Activated T-cell treated with anti-CD3 and anti-CD28 coated beads for 4 hours (primary cell): ENCODE measurements at places on chromosomes 2 and 18.

DNA sequence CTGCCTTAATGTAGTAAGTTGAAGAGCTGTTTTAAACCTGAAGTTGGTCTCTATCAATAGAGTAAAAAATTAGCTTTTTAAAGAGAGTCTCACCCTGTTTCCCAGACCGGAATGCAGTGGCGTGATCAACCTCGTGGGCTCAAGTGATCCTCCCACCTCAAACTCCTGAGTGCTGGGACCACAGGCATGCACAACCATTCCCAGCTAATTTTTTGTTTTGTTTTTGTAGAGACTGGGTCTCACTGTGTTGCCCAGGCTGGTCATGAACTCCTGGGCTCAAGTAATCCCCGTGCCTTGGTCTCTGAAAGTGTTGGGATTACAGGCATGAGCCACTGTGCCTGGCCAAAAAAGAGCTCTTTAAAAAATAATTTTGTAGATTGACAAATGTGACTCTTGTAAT is 40.3 kb downstream of the CRIM1 start:
- no peak for DNase-seq

DNA sequence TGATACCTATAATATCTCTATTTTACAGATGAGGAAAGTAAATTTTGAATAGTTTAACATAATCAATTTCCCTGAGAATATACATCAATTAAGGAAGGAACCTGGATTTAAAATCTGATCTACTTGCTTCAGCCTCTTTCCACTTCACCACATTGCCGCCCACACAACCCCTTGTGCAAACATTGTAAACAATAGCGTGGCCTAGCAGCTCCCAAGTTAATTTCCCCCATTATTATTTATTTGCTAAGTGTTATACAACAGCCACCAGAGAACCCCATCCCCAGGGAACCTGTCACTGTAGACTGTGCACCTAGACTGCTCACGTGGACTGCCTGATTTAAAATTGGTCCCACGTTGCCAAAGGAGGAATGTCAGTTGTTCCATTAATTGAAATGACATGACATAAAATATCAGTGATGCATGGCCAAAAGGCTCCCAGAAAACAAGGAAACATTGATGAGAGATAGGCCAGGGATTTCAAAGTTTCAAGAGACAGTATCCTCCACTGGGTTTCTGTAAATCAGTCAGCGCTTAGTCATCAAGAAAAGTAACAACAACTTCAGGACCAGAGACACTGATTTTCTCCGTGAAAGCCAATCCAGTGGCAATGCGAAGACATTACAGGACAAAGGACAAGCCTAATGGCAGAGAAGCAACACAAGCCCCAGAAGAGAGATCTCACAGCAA is 41.3 kb downstream of the SCG2 start:
- DNase-seq: no peak

DNA sequence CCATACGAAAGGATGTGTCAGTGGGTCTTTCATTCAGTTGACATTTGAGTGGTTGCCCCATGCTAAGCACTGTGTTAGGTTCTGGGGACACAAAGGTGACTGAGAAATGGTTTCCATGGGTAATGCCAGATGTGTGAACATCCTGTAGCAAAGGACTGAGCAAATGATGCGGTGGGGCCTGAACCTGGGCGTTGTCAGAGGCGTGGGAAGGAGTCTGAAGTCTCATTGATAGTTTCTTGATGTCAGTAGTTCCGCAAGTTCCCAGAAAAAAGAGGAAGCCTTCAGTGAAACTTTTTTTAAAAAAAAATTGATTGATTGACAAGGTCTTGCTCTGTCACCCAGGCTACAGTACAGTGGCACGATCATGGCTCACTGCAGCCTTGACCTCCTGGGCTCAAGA is 56.9 kb downstream of the LIMS1 start:
- no peak for DNase-seq

DNA sequence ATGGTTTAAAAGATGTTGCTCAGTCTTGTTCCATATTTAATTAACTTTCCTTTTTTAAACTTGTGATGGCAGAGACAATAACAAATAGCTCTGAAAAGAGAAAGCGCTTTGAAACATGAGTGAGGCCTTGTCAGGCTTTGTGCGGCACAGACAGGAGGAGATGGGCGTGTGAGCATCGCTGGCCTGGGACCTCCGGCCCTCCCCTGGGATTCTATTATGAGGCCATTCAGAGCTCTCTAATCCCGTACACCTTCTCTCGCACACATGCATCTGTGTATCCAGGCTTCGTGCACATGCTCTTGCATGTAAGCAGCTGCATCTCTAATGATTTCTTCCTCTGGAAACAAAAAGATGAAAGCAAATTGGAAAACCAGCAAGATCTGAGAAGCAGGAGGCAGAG is 313.7 kb downstream of the ZNF521 start:
- no peak for DNase-seq

GRCh38 chr2:142675398-142675797 is 202.1 kb upstream of the KYNU start:
- no peak for DNase-seq

GRCh38 chr2:26745609-26746327 is 18.3 kb upstream of the SLC35F6 start:
- peak; percentile 75 for DNase-seq

DNA sequence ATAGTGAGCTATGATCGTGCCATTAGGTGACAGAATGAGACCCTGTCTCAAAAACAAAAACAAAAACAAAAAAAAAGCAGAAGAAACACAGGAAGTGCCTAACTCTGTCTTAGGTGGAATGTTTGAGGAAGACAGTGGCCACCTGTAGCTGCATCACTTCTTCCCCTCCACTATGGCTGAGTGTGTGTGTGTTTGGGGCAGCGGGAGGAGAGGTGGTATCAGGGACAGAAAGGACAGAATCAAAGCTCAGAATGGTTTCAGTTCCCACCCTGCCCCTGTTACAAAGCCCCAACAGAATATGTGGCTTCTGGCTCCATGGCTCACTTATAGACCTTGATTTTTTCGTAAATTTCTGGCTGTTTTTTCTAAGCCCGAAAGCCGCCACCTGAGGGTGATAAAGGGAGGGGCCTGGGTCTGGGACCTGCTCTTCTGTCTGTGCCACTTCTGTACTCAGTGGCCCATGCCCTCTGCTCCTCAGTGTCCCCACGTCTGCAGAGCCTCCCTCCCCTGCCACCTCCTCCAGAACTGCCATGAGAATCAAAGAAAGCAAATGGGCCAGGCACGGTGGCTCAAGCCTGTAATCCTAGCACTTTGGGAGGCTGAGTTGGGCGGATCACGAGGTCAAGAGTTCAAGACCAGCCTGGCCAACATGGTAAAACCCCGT is 27.4 kb downstream of the SERTAD2 start:
- DNase-seq: no peak

- DNase-seq: no peak
These were observed 822.1 kb downstream of the GALR1 start for GRCh38 chr18:78071776-78072175.

- DNase-seq: no peak
These were observed 14.5 kb upstream of the KIF1A start for GRCh38 chr2:240834377-240834975.

DNA sequence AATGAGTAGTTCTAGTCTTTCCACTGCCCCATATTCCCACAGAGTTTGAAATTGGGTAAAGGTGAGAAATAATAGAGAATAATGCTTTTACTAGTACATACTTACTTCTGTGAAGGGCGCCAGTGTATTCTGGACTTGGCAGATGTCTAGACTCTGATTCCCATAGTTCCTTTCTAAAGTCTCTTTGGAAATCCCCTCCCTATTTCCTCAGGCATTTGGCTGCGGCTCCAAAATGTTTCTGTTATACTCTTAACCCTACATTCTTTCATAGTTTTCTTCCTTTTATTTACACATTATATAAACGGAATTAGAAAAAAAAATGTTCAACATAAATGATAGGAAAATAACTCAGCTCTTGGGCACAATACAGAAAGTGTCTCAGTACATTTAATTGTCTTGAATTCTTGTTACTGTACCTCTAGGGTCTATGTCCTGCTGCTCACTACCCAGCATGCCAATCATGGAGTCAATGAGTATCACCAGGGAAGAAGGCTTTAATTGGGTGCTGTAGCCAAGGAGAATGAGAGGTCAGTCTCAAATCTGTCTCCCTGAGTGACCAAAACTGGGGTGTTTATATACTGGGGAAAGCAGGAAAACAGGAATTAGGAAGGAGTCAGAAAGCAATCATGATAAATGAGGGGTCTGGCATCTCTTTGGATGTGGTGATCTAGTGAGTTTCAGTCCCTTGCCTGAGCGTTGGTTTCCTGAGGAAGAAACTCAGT is 147.8 kb upstream of the MMADHC start:
- DNase-seq: no peak

DNA sequence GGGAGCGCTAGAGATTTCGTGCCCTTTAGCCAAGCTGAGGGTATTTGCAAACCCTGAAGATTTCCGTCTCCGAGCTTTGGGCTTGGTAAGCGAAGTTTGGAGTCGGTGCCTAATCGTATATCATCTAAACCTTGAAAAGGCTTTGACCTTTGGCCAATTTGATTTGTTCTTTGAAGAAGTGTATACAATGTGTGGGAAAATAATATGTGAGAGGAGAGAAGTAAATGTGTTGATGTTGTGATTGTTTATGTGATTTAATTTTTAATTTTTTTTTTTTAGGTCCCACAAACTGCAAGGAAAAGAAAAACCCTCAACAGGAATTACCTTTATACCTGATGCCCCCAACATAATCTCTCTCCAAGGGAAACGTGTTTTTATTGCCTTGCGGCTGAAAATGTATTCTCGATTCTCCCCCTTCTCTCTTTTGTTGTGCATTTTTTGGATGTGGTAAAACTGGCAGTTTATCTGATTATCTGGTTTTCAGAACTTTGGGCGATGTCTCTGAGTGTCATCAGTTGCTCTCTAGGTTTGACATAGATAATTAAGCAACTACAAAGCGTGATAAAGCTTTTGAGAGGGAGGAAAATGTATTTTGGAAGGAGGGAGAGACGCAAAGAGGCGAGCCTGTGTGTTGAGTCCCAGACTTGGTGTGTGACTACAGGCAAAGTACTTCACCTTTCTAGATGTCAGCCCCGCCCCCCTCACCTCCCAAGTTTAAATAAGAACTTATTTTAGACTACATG is 912 bp upstream of the FBXO11 start:
- peak; percentile 29 for DNase-seq

DNA sequence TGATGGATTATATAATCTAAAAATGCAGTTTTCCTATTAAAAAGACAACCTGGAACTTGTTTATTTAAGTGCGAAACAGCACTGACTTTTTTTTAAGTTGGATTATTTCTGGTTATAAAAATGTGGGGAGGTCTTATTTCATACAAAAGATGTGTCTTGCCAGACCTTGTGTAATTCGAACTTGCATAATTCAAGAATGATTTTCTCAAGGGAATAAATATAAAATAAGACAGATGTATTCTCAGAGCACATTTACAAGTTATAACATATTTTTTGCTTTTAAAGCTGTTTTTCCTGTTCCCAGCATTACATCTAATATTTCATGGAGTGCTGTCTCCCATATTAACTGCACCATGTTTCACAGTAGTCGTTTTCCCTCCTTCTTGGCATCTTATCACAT is 263.1 kb downstream of the CDH20 start:
- DNase-seq: no peak

DNA sequence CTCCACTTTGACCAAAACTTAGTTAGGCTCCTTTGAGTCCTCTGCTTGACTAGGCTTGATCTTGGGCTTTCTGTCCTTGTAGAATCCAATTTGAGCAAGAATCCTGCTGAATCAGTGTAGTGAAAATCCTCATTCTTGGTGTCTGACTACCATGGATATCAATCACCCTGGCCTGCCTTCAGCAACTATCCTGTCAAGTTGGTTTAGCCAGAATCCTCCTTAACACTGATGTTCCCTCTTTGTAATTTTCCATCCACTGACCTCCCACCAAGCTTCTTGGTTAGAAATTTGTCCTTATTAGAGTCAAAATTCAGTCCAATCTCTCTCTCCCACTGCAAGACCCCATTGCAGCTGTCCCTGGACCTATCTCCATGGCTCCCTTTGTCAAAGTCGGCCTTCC is 494 bp upstream of the RBM45 start:
- DNase-seq: no peak

DNA sequence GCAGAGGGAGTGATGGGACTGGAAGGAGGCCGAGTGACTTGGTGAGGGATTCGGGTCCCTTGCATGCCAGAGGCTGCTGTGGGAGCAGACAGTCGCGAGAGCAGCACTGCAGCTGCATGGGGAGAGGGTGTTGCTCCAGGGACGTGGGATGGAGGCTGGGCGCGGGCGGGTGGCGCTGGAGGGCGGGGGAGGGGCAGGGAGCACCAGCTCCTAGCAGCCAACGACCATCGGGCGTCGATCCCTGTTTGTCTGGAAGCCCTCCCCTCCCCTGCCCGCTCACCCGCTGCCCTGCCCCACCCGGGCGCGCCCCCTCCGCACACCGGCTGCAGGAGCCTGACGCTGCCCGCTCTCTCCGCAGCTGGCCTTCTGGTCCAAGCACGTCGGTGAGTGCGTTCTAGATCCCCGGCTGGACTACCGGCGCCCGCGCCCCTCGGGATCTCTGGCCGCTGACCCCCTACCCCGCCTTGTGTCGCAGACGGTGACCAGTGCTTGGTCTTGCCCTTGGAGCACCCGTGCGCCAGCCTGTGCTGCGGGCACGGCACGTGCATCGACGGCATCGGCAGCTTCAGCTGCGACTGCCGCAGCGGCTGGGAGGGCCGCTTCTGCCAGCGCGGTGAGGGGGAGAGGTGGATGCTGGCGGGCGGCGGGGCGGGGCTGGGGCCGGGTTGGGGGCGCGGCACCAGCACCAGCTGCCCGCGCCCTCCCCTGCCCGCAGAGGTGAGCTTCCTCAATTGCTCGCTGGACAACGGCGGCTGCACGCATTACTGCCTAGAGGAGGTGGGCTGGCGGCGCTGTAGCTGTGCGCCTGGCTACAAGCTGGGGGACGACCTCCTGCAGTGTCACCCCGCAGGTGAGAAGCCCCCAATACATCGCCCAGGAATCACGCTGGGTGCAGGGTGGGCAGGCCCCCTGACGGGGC is 4.6 kb downstream of the PROC start:
- no peak for DNase-seq

DNA sequence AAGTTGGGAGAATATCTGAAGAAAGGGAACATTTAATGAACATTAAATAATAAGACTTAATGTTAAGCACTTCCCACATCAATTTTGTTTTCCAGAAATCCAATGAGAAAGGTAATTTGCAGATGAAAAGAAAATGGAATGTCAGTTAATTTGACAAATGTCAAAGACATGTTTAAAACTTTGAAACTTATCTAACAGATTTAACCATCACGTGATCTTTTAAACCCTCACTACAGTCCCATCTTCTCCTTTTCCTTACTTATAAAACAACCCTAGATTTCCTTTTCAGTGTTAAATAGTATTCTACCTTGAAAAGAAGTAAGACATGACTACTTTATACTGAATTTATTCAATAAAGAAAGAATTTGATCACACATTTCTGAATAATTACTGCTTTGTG is 288.5 kb downstream of the NRXN1 start:
- DNase-seq: no peak

GRCh38 chr18:2901423-2901985 is 54.7 kb downstream of the EMILIN2 start:
- DNase-seq: no peak

- no peak for DNase-seq
These were observed 247.8 kb downstream of the MYT1L start for GRCh38 chr2:2083113-2083758.

- DNase-seq: no peak
These were observed 48.1 kb downstream of the BCL11A start for GRCh38 chr2:60505240-60505879.
